ENCODE measurements at places on chromosomes 5 and 9. TPM values are rescaled to one million over a fixed set of nuclear protein-coding genes. Genes with fewer than 3 reads are reported as not detected.

The GFI1B gene
- total RNA-seq = not detected

The C9orf78 gene
- total RNA-seq = 44.5 TPM

The AK1 gene
- total RNA-seq = 53.7 TPM

The F2RL2 gene
- 8.2 TPM for total RNA-seq

The DNAI1 gene
- total RNA-seq = not detected

The CCDC192 gene
- total RNA-seq = not detected

The SURF4 gene
- 252 TPM for total RNA-seq
